ENCODE measurements at places on chromosomes 7 and 10.

DNA sequence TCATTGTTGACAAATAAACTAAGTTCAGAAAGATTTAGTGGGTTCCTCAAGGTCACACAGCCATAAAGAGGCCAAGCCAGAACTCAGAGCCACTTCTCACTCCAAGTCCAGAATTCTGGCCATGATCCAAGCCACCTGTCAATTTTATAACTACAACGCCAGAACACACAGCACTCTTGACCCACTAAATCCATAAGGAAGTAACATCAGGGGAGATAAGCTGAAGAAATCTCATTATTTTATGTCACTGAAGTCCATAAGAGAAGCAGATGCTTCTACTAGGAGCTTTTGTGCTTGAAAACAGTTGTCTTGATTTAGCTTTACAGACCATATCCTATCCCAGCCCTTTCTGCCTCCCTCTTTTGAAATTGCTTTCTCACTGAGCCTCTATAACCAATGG is 15.9 kb downstream of the ADAM12 start:
- DNase-seq: no peak

GRCh38 chr7:84264396-84264795 is 69.8 kb upstream of the SEMA3A start:
- peak; percentile 36 for DNase-seq

DNA sequence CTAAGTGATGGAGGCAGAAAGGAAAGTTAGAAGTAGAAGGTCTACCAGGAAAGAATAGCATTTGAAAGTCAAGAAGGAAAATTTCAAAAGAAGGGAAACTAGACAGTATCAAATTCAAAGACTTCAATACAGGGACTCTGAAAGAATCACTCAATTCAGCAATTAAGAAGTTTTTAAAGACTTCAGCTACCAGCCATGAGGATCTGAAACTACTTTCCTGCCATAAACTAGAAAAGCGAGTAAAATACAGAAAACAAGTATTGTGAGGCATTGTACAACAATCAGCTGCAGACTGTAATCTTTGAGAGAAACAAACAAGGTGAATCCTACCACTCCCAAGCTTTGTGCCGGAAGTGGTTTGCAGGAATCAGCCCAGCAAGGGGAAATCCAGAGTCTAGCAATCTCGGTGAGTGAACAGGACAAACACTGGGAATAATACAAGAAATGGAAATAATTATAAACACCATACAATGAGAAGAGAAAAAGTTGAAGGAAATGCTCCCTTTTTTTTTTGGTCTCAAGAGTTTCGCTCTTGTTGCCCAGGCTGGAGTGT is 62.4 kb downstream of the ARHGAP12 start:
- DNase-seq: no peak

DNA sequence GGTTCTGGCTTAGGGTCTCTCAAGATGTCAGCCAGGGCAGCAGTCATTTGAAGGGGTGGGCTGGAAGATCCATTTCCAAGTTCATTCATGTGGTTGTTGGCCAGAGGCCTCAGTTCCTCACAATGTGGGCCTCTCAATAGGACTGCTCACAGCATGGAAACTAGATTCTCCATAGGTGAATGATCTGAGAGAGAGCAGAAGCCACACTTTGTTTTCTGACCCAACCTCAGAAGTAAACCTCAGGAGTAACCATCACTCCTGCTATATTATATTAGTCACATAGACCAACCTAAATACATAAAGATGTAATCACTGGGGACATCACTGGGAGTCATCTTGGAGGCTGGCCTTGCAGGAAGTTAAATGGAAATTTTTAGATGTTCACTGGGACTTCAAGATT is 42.2 kb downstream of the GBF1 start:
- no peak for DNase-seq

- peak; percentile 85 for DNase-seq
Observed at GRCh38 chr10:58651040-58651439, 138.4 kb downstream of the BICC1 start.

DNA sequence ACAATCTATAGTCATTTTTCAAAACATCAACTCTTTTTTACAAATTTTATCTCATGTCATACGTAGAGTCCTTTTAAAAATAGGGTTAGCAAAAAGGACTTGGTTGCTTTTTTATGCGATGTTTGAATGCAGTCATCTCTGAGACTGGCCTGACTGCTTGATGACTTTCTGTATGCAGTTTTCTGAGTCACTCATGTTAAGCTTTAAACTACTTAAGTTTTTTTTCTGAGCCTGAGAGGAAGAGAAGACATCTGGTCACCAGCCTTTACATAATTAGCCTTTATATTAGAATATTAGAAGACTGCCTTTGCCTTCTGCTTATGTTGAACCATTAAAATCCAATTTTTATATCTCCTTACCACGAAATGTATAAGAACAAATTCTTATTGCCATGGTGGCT is 834.4 kb upstream of the MBL2 start:
- no peak for DNase-seq

DNA sequence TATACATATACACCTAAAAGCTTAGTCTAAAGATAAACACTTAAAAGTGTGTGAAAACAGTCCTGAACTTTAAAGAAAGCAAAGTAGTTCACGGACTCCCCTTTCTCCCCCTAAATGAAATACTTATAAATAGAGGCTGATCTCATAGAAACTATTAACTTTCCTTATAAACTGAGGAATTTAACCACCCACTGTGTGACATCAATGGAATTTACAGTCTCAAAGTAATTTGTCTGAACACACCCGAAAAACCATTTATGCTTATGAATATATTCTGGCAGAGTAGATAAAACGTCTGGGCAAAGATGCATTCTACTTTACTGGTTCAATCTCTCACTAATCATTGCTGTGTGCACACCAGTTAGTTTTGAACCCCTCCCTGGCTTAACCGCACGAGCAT is 181.8 kb upstream of the DGKB start:
- peak; percentile 6 for DNase-seq

DNA sequence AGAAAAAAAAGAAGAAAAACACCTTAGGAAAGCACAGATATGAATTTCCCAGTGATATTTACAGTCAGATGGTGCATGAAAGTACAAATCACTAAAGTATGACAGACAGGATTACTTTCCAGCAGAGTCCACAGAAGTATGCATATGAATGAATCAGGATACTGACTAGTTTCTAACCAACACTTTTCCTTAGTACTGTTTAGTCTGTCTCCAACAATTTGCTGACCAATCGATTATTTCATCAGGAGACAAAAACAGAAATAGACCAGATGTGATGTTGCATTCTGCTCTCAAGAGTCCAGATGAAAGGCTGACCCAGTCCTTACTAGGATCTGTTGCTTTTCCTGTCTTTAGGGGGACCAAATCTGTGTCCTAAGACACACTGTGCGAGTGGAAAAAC is 14.6 kb downstream of the SLC35B4 start:
- DNase-seq: peak; percentile 16

- DNase-seq: no peak
Observed at GRCh38 chr10:131975796-131976195, 5.9 kb downstream of the BNIP3 start.

GRCh38 chr7:152145853-152146466 is 120.5 kb downstream of the GALNT11 start:
- DNase-seq: peak; percentile 88

DNA sequence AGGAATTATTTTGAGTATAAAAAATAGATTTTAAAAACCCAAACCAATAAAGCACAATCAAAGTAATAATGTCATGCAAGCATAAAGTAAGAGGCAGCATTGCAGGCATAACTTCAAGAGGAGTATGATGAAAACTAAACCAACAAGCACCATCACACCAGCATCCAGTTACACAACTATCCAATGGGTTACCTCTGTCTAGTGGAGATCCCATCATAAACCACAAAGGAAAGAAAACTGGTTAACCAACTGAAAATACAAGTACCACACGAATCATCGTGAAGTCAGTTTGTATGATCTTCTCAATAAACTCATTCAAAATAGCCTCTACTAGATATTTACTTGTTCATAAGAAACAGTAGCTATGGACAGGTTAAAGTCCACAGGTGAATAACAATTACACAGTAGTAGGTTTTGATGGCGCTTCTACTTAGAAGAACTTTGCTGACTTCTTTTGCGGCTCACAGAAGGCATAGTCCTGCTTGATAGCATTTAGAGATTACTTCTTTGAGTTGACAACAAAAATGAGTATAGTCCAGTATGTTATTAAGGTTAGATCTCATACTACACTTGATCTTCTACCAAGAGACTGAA is 116.6 kb downstream of the MICU1 start:
- DNase-seq: no peak

DNA sequence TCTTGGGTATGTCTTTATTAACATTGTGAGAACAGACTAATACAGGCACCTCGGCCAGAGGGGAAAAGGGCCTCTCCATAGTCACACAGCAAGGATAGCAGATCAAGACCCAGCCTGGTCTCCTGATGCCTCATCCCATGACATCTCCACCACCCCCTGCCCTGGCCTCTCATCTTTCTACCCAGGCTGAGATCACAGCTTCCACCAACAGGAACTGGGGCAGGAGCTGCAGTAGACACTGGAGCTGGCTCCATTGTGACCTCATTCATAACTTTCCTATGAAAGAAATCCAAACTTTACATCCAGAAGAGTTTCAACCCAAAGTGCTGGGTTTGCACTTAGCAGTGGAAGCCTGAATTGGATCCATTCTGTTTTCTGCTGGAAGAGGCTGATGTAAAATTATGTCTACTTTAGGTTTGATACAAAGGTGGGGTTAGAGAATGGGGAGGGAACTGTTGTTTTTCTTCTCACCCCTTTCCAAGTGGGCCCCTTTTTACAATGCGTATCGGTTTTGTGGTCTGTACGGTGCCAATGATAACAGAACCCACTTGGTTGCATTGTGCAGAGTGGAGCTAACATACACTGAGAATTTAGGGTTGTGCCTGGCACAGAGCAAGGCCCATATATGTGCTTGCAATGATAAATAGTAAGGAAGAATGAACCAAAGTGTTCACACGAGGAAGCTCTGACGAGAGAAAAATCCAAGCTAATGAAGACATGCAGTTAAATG is 28.6 kb upstream of the INSIG1 start:
- DNase-seq: no peak

DNA sequence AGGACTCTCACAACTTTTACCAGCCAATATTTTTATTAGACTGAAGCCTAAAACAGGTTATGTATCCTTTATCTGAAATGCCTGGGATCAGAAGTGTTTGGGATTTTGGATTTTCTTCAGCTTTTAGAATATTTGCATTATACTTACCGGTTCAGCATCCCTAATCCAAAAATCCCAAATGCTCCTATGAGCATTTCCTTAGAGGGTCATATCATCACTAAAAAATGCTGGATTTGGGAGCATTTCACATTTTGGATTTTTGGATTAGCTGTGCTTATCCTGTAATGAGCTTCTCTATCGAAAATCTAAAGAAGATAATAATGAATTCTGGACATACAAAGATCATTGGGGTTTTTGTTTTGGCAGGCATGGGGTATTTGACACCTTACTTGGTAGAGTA is 53.0 kb downstream of the RALA start:
- DNase-seq: no peak

- DNase-seq: no peak
Observed at GRCh38 chr10:22420787-22421517, 75.7 kb downstream of the SPAG6 start.

GRCh38 chr10:91597197-91597881 is 35.5 kb downstream of the PPP1R3C start:
- DNase-seq: no peak

DNA sequence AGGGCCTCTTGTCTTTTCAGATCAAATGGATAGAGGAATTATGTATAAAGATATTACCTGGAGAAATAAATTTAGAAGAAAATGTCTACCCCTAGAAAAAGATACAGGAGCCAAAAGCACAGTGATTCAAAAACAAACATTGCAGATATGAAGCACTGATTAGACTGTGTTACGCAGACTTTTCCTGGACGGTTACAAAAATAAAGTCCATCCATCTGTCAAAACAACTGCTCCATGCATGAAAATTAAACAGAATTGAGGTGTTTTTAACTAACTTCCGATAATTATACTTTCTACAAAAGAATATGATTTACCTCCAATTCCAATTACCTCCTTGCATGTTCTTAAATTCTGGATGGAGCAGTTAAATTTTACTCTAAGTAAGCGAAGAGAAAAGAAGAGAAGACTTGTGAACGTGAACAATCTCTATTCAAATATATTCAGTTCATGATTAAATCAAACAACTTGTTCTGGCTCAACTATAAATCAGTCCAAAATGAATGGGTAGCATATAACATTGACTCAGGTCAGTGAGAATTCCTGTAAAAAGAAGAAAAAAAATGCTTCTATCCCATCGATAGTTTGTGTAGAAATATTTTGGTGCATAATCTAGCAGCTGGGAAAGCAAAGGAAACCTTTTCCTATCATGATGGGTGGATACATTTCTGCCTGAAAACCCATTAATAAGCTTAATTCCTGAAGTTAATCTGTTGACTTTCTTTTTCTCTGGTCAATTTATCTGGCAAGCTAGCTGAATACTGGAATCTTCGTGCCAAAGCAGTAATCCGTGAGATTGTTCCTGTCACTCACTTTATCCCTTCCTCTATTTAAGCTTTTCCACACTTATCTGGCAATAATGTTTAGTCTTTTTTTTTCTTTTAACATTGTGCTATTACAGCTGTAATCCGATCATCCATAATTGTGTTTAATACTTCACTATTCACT is 80.4 kb downstream of the SEMA3A start:
- DNase-seq: no peak

DNA sequence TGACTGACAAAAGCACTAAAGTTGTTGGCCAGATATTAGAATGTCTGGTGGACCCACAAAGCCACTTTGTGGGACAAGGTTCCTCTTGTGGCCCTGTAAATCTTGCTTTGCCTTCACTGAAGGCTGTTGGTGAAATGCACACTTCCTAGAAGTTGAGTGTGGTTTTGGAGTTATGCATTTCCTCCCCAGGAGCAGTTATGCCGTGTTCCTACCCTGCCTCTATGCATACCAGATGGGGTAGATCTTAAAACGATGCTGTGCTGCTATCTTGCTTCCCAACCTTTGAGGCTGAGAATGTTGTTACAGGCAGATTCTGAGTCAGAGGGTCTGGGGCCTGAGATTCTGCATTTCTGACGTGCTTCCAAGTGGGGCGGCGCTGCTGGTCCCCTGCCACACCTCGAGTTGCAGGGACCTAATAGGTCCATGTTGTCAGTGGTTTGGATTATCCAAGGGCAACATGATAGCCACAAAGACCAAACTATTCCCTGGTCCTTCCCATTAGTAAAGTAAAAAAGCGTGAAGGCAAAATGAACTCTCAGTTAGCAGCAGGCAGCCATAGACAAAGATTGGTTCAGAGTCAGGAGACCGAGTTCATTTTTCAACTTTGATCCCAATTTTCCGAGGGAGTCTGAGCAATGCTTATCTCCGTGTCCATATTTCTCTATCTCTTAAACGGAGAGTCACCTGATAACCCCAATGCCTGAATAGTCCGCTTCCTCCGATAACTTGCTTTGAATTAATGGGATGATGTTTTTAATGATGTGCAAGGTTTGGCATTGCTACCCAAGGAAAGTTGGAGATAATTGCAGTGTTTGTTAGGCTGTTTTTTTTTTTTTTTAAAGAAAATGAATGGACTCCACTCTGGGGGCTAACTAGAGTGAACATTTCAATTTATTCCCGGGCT is 55.8 kb downstream of the CDHR3 start:
- DNase-seq: peak; percentile 61

GRCh38 chr7:158732494-158733219 is 28.1 kb upstream of the NCAPG2 start:
- no peak for DNase-seq

GRCh38 chr7:15175152-15175551 is 272.6 kb upstream of the DGKB start:
- DNase-seq: no peak

Measured in astrocyte (in vitro differentiated cells and primary cell).